Fibroblast of skin of back (primary cell): ENCODE measurements at places on chromosomes 11 and 22.

- DNase-seq, result no peak
Observed at GRCh38 chr11:2481253-2481652, 36.4 kb downstream of the KCNQ1 start.

DNA sequence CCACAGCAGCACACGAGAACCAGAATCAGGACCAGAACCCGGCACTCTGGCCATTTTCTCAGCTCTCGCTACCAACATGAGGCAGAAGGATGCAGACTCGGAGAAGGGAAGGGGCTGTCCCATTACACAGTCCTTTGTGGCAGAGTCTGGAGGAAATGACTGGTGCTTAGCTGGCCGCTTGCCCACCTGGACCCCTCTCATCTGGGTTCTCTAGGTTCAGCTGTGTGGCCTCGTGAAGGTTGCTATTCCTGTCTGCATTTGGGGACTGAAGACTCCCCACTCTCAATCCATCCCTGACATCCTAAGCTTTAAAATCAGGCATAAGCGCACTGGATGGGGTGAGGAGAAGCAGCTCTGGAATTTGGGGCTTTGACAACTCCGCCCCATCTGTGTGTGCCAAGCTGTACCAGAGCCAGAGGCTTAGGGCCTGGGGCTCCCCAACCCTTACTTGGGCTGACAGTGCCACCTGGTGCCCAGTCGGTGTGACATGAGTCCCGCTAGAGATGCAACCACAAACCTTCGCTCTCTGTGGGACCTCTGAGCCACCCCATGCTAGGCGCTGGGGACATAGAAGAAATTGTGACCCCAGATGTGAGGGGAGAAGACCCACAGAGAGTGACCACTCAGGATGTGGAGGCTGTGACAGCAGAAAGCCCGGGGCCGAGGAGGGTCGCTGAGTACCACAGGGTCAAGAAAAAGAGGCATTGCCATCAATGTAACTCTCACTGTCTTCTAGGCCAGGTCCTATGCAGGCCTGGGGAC is 35.8 kb upstream of the FCHSD2 start:
- peak; percentile 82 for DNase-seq

- no peak for DNase-seq
Observed at GRCh38 chr11:72208281-72208680, 8.3 kb upstream of the FOLR2 start.

GRCh38 chr11:88301488-88302140 is 35.9 kb downstream of the CTSC start:
- no peak for DNase-seq

DNA sequence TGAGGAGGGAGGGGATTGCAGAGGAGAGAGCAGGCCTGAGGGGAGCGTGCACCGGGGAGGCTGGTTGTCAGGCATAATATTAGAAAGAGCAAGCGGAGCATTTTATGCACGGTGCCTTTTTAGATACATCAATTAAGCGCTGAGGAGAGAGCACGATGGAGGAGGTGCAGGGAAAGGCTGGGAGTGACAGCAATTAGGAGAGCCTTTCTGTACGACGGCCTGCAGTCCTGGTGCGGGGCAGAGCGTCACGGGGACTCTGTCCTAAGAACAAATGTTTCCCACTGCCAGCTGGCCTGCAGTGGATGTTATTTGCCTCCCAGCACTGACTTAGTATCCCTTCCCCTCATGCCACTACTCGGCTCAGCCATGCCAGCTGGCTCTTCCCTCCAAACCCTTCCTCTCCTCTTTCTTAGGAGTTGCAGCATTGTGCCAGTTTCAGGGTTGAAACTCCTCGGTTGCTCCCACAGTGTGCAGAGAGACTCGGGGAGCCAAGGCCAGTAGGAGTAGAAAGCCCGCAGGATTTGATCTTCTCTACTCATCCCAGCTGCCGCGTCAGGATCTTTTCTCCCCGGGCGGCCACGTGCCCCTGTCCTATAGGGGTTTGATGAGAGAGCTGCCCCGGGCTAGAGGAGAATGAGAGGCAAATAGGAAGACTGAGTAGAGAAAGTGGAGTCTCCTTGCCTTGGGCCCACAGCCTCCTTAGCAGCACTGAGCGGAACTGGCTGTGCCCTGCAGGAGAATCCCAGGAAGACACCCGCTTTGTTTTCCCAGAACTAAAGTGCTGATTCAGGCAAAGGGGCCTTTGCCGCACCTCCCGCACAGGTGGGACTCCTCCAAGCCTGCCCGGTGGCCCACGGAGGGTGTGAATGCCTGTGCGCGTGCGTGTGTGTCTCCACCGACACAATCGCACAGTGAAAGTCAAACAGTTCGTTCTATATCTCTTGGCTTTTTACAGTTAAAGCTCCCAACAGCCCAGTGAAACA is 875.3 kb downstream of the NTM start:
- no peak for DNase-seq

- no peak for DNase-seq
Observed at GRCh38 chr11:24056051-24056450, 440.8 kb upstream of the LUZP2 start.

GRCh38 chr11:9530901-9531625 is 42.4 kb upstream of the WEE1 start:
- DNase-seq, result no peak

- DNase-seq, result no peak
Observed at GRCh38 chr22:22556995-22557925, 1.8 kb downstream of the PRAME start.

GRCh38 chr11:2175659-2176058 is 4.0 kb upstream of the TH start:
- peak; percentile 73 for DNase-seq

- peak; percentile 45 for DNase-seq
Observed at GRCh38 chr11:83836883-83837654, 550.9 kb upstream of the CCDC90B start.

DNA sequence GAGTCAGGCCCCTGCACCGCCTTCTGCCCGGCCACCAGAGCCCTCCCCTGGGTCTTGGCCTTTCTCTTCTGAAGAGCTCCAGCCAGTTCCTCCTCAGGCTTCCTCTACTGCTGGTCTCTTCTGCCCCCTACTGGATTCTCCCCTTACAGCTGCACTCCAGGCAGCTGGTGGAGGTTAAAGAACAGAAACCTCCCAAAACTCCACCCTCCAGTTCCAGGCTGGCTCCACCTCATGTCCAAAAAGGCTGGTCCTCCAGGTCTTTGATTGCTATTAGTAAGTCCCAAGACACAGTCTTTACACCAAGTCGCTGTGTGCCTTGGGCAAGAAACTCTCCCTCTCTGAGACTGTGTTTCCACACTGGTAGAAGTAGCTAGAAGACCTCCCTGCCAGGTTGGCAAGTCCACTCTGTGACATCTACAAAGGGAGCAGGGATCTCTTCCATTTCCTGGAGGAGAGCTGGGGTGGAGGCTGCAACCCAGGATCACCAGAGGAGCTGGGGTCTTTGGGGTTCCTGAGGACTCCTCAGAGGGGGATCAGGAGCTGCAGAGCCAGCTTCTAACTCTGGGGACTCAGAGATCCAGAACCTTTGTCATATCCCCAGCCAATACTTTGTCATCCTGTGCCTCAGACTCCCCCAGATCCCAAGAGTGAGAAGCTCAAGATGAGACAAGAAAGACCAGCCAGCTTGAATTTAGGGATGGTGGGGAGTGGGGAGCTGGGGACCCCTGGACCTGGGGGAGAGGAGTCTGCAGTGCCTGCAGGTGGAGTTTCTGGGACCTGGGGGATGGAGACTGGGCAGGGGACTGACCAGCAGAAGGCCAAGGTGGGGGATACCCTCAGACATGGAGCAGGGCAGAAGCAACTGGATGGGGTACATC is 3.4 kb upstream of the IGLL5 start:
- peak; percentile 39 for DNase-seq

DNA sequence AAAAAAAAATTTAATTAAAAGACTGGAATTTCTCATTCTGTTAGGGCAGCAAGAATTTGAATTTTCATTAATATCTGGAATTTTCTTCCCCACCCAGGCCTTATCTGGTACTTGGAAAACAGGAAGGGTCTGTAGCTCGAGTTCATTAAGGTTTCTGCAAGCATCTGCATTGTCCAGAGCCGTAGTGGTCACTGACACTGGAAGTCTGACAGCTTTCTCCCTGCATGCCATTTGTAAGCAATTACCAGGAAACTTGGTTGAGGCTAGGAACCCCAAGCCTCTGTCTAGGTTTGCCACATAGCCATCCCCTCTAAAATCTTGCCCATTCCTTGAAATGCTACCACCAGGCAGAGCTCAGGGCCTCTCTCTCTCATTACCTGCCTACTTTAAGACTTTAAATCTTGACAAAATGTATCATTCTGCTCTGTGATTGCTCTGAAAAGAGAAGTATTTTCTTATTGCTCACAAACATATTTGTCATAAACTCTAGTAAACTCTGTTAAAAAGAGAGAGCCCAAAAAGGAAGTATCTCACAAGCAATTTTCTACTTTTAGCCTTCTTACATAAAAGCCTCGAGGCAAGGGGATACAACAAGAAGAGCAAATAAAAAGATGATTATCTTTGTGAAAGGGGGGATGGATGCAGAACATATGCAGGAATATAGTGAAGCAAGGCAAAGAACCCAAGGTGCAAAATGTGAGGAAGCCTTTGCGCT is 5.5 kb upstream of the PGM2L1 start:
- no peak for DNase-seq

GRCh38 chr22:42919199-42919598 is 62.1 kb upstream of the ARFGAP3 start:
- peak; percentile 91 for DNase-seq

DNA sequence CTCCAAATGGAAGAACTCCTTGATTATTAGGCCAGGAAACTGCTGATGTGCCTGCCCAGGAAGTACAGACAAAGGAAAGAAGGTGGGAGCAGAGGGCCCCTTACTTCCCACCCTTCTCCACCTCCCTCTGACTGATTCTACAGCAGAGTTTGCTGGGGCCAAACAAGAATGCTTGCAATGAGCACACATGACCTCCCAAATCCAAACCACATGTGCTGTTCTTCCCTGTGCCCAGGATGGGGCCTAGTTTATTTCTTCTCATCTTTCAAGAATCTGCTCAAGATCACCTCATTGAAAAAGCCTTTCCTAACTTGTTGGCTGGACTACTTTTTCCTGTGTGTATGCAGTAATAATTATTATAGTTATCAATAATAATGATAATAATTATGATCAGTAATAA is 286.1 kb downstream of the RAB38 start:
- DNase-seq, result no peak

DNA sequence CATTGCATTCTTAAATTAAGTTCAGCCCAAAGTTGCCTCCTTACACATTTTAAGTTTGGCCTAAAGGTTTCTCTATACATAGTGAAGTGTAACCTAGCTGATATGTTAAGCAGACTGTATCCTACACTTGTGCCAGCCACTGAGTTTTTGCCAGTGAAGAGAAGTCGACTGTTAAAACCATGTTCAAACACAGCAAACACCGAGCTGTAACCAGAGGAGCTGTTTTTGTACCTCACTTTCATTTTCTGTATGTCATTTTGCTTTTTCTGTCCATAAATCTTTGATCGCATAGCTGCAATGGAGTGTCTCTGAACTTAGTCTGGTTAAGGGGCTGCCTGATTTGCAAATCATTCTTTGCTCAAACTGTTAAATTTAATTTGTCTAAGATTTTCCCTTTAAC is 403.7 kb downstream of the LUZP2 start:
- DNase-seq, result no peak

DNA sequence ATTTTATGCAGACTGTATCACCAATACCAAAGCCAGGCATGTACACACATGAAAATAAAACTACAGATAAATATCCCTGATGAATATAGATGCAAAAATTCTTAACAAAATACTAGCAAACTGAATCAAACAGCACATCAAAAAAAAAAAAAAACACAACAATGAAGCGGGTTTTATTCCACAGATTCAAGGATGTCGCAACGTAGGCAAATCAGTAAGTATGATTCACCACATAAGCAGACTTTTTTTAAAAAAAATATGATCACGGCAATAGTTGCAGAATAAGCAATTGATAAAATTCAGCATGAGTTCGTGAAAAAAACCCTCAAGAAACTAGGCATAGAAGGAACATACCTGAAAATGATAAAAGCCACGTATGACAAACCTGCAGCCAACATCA is 21.3 kb downstream of the OR51F1 start:
- no peak for DNase-seq

DNA sequence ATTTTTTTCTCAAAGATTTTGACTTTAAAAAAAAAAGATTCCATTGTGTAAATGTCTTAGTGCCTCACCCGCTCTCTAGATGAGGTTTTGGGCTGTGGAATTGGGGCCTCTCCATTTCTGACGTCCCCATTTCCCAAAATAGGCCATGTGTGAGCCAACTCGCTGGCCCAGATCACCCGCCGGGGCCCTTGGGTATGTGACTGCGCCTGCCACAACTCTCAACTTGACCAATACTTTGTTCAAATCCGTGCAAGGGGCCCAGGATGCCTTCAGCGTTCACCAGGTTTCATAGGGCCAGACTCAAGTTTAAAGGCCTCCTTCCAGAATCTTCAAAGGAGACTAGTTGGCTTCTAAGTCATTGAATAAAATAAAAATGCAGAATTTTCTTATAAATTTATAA is 96.0 kb downstream of the DHCR7 start:
- DNase-seq, result no peak

GRCh38 chr11:113567867-113568544 is 92.8 kb upstream of the DRD2 start:
- no peak for DNase-seq

DNA sequence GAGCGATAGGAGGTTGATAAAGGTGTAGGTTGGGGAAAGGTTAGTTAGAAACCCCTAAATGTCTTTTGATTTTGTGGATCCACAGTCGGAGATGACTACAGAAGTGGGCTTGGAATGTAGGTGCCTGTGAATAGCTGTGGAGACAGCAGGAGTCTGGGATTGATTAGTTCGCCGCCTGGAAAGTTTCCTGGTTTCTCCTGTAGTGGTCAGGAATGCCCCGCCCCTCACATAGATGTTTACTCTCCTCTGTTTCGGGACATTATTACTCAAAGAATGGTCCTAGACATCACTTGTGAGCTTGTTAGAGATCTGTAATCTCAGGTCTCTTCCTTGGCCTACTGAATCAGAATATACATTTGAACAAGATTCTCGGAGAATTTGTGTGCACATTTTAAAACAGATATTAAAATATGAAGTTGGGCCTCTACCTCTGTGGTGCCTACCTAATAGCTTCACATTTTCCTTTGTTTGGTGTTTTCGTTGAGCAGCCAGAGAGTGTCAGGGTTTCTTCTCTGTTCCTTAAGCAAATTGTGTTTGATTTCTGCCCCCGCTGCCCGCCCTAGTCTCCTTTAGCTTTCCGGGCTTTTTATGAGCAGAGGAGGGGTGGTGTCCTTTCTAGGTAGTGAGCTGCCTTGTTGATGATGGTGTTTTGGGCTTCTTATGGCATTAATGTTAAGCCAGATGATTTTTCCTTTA is 89.4 kb downstream of the PPP6R3 start:
- DNase-seq, result peak; percentile 23
